ENCODE measurements at places on chromosomes 6 and 20. TPM values are rescaled to one million over a fixed set of nuclear protein-coding genes. Genes with fewer than 3 reads are reported as not detected.

CALHM6 gene
- not detected for total RNA-seq

KIFC1 gene
- total RNA-seq = 105 TPM

DPPA5 gene
- not detected for total RNA-seq

OVOL2 gene
- total RNA-seq = 0.34 TPM

LINC00237 gene
- total RNA-seq = not detected

C20orf204 gene
- total RNA-seq = 0.50 TPM

L3MBTL3 gene
- total RNA-seq = 5.2 TPM

HS3ST5 gene
- total RNA-seq = not detected

FAM217A gene
- total RNA-seq = not detected

NFATC2 gene
- 0.23 TPM for total RNA-seq

SAMD10 gene
- 3.6 TPM for total RNA-seq

SNAP91 gene
- total RNA-seq = not detected

- DNase-seq = no peak
Observed at GRCh38 chr20:38226553-38226952, 34.0 kb downstream of the KIAA1755 start.

DNA sequence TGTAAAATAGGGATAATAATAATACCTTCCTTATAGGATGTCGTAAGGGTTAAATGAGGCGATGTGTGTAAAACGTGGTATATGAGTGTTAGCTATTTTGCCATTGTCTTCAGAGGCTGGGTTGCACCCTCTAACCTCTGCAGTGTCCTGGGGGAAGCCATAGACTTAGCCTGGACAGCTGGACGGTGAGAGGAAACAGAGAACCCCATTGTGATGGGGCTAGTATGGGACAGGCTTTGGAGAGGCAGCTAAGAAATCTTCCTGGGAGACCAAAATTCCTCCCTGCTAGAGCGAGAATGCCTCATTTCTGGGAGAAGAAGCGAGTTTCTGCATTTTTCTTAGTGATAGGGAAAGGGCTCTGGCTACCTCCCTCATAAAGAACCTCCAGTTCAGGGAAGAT lies 22.8 kb downstream of the KCNB1 start:
- no peak for DNase-seq

GRCh38 chr6:146369866-146370265 lies 173.8 kb upstream of the RAB32 start:
- DNase-seq = no peak

DNA sequence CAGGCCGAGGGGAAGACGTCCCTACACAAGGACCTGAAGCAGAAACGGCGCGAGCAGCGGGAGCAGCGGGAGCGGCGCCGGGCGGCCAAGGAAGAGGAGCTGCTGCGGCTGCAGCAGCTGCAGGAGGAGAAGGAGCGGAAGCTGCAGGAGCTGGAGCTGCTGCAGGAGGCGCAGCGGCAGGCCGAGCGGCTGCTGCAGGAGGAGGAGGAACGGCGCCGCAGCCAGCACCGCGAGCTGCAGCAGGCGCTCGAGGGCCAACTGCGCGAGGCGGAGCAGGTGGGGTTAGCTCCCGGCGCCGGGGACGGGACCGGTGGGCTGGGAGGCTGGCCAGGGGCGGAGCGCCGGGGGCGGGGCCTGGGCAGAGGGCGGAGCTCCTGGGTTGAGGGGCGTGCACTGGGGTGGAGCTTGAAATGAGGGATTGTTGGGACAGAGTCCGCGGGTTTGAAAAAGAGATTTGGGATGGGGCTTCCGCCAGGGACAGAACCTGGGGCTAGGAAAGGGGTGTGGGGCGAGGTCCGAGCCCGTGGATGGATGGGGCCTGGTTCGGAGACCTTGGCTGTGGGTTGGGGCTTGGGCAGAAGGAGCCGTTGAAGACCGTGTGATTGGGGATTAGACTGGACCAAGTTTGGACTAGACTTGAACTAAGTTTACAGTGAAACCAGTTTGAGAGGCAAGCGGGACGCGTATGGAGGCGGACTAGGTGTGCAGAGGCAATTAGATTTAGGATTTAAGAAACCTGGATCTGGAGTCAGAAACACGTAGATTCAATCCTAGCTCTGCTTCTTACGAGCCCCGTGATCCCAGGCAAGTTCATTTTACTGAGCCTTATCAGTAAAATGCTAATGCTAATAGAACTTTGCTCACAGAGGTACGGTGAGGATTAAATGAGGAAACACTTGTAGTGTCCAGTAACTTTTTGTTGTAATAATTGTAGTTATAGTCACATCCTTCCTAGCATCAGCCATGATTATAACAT lies 20.9 kb downstream of the DEF6 start:
- DNase-seq = peak; percentile 82

DNA sequence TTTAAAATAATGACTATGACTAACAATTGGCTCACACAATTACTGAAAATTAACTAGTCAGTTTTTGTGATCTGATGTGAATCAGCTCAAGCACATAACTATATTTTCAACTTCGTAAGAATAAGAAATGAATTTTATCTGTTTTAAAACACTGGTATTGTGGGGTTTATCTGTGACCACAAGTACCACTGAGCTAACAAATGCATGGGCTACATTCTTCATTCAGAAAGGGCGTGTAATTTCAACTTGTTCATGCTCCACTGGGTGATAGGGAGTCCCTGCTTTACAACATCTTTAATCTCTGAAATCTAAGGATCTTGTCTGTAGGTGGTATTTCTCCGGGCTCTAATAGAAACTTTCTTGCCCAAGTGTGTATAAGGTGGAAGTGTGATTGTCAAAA lies 1311.5 kb upstream of the GJE1 start:
- DNase-seq = no peak

DNA sequence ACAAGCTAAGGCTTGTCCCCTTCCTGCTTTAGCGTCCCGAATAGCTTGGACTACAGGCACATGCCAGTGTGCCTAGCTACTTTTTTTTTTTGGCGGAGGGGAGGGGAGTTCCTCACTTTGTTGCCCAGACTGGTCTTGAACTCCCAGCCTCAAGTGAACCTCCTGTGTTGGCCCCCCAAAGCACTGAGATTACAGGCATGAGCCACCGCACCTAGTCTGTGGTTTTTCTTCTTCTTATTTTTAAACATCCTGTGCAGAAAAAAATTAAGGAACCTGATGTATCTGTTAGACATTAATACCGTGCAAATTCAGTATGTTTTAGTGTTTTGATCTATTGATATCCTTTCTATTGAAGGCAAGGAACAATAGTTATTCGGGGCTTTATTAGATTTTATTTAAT lies 25.7 kb downstream of the HIVEP1 start:
- no peak for DNase-seq

GRCh38 chr6:82217018-82217586 lies 30.4 kb downstream of the IBTK start:
- no peak for DNase-seq

- DNase-seq = peak; percentile 41
Observed at GRCh38 chr6:28884423-28885131, 39.2 kb downstream of the TRIM27 start.

DNA sequence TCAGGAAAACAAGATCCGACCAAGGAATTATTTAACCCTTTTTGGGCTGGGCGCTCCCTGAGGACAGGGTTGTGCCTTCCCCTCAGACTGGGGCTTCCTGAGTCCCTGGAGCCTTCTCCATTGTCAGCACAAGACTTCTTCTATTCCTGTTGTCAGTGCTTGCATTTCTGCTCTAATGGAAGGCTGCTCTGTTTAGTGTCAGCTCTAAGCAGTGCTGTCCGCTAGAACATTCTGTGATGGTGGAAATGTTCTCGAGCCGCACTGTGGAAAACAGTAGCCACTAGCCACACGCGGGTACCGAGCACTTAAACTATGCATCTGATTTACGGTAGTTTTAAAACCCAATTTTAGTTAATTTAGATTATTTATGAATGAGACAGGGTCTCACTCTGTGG lies 64.0 kb downstream of the VEGFA start:
- no peak for DNase-seq

- peak; percentile 11 for DNase-seq
Observed at GRCh38 chr6:24858177-24858653, 59.5 kb upstream of the ARMH2 start.

- no peak for DNase-seq
Observed at GRCh38 chr6:1702580-1703051, 92.9 kb downstream of the FOXC1 start.

DNA sequence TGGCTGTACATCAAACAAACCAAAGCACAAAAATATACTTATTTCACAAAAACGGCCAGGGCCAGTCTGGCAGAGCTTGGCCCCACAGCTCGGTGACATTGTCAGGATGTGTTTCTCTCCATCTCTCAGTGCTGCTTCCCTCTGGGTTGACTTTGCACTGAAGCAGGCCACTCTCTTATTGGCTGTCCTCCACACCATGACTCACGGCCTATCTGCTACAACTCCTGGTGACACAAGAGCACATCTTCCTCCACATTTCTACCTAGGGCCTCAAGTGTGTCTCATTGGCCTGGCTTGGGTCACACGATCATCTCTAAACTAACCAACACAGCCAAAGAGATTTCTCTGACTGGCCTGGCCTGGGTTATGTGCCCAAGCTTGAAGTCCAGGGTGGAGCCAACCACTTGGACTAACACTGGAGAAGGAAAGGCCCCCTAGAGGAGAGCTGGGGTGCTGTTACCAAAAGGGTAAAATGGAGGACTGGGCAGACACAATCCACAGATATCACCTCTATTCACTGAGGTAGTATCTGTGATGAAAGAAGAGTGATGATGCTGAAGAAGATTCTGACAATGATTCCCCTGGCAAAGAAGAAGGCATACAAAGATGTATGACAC lies 159.8 kb upstream of the TSHZ2 start:
- DNase-seq = peak; percentile 6

DNA sequence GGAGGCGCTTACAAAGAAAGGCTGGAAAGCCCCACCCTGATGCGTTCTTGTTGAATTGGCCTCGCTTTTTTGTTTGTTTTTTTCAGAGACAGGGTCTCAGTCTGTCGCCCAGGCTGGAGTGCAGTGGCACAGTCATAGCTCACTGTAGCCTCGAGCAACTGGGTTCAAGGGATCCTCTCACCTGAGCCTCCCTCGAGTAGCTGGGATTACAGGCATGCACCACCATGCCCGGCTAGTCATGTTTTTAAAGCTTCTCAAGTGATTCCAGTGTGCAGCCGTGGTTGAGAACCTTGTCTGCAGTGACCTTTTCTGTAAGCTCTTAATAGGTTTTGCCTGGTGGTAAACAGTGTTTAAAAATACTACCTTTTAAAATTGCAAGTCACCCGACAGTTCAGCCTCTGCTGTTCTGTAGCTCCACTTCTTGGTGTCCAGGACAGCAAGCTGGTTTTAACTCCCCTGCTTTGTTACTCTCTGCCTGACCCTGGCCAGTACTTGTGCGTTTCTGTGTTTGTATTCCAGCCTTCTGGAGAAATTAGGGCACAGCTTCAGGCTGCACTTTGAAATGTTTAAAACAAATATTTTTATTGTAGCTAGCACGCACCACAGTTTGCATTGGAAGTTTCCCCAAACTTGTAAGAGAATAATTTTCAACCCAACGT lies 54.4 kb downstream of the KDM1B start:
- DNase-seq = no peak

DNA sequence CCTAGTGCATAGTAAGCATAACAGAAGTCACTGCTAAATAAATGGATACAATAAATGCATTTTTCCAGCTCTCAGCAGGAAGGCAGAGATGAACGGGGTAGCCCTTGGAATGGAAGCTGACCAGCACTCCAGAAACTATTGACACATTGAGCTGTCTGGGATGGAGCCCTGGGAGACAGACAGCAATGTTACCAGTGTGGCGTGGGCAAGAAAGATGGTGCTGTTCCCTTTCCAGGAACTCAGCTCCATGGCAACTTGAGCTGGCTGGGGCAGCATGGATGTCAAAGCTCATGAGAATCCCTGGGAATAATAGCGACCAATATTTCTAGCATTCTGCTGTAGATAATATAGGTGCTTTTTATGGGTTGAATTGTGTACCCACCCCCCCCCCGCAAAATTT lies 104.3 kb upstream of the PTPRT start:
- no peak for DNase-seq

GRCh38 chr6:44035621-44036020 lies 91.6 kb downstream of the MRPL14 start:
- no peak for DNase-seq

- DNase-seq = peak; percentile 20
Observed at GRCh38 chr6:37920667-37921066, 101.1 kb downstream of the ZFAND3 start.

DNA sequence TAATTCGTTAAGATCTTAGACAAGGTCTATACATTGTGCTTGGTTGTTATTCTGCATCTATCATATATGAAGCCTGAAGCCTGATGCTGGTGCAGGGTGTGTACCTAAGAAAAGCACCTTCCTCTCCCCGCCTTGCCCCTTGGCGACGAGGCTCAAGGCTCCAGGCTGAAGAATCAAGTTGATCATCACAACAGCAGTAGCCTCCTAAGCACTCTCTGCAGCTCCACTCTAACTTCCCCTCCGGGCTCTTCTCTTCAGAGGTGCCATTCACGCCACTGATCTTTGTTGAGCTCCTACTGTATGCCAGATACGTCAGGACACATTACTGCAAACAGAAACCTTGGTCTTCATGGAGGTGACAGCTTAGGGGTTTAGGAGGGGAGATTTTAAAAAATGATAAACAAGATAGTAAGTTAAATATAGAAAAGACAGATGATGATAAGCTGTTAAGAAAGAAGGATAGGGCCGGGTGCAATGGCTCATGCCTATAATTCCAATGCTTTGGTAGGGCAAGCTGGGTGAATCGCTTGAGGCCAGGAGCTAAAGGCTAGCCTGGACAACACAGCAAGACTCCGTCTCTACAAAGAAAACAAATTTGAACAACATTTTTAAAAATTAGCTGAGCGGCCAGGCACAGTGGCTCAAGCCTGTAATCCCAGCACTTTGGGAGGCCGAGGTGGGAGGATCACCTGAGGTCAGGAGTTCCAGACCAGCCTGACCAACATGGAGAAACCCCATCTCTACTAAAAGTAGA lies 38.4 kb upstream of the ZNF217 start:
- no peak for DNase-seq

DNA sequence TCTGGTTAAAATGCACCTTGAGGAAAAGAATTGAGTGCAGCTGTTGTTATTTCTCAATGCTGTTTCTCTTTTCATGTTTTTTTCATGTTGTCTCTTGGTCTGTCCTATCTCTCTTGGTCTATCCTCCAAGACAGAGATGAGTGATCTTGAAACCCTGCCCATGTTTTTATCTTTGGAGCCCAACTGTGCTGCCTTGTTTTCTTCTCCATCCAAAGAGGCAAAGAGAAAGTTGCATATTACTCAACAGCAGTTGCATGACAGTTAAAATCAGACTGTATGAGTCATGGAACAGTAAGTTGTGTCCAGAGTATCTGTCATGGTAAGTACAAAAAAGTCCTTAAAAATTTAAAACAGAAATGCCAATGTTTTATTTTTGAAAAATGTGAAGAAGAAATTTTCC lies 26.2 kb downstream of the BCAS1 start:
- DNase-seq = peak; percentile 19

GRCh38 chr20:33568868-33569801 lies 79.2 kb downstream of the CBFA2T2 start:
- no peak for DNase-seq

DNA sequence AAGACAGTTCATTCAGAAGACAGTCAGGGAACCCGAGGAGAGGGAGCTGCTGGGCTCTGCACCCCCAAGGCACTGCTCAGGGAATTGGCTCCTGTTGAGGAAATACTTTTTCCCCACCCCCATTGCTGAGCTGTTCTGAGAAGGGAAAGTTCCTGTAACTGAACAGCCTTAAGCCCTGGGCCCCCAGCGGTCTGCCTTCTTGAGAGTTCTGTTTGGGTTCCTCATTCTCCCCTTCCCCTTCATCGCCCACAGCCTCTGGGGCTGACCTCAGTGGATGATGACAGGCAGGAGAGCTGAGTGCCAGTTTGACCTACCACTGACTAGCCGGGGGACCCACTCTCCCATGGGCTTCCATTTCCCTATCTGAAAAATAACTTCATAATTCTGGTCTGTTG lies 10.7 kb downstream of the HCK start:
- no peak for DNase-seq

- peak; percentile 64 for DNase-seq
Observed at GRCh38 chr20:5864873-5865587, 85.3 kb downstream of the TRMT6 start.

- DNase-seq = peak; percentile 43
Observed at GRCh38 chr6:123380257-123380656, 256.5 kb downstream of the TRDN start.

All from HT1080 (cell line).